ENCODE measurements at places on chromosomes 16 and 17. TPM values are rescaled to one million over a fixed set of nuclear protein-coding genes. Genes with fewer than 3 reads are reported as not detected.

Gene USP43
- total RNA-seq, result 5.0 TPM

Gene KRTAP3-2
- not detected for total RNA-seq

Gene COX6A2
- not detected for total RNA-seq

Gene MYL11
- not detected for total RNA-seq

Gene AARSD1
- 59.1 TPM for total RNA-seq

Gene KRT15
- 5.1 TPM for total RNA-seq

Gene C17orf113
- 0.40 TPM for total RNA-seq

Gene OR2C1
- total RNA-seq, result not detected

Gene PIPOX
- 0.35 TPM for total RNA-seq

Gene RHBDF1
- total RNA-seq, result 30.9 TPM

Gene TSNAXIP1
- 0.43 TPM for total RNA-seq

Gene VTN
- 21.8 TPM for total RNA-seq

Gene PMFBP1
- total RNA-seq, result 0.28 TPM

Gene CRYM
- total RNA-seq, result 2.1 TPM

Gene CACNA1H
- total RNA-seq, result 17.2 TPM

Gene ASIC2
- 2.0 TPM for total RNA-seq

Gene TBL3
- total RNA-seq, result 37.2 TPM

Gene PAQR4
- 46.5 TPM for total RNA-seq

Gene GPR142
- not detected for total RNA-seq

Gene ENKD1
- 12.4 TPM for total RNA-seq

Gene KRTAP9-2
- not detected for total RNA-seq

Gene CACNG3
- total RNA-seq, result not detected

Gene COPRS
- 161 TPM for total RNA-seq

Gene SF3B3
- total RNA-seq, result 214 TPM

Measured in A549 treated with ZK216348 at 1 μM for 4 hours (cell line).